GM18507 (cell line): ENCODE measurements at places on chromosomes 1 and 21.

DNA sequence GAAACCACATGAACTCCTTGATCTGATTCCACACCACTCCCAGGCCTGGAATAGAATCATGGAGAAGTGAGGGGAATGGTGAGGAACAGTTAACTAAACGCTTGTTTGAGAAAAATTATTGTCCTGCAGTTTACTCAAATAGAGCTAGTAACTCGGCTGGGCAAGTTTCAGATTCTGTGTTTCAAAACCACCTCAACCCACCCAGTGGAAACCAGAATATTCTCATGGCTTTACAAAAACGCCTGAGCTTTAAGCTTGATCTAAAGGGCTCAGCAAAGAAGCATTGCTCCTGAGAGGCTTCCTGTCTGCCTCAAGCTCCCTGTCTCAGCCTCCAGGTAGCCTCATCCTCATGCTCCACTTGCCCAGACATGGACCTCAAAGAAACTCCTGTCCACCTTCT, 16.6 kb downstream of the TCHHL1 start:
- DNase-seq: no peak

DNA sequence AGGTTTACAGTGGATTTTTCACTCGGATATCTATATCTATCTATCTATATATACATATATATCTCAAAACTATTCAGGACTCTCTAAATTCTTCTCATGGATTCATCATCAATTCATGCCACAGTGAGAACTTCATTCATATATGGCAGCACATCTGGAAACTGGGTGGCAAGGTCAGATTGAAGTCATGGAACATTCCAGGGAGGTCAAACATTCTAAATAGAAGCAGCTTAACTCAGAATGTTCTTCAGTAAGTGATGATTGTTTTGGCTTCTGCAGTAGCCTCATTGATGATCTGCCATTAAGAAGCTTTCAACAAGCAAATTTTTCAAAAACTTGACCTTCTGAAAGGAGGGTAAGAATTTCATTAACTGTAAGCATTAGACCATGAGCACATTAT, 46.9 kb upstream of the ADAMTS1 start:
- DNase-seq: no peak

GRCh38 chr21:35540950-35541638, 492.0 kb upstream of the RUNX1 start:
- DNase-seq: no peak

- DNase-seq: no peak
Measured at GRCh38 chr1:247295274-247295684, 36.4 kb downstream of the ZNF496 start.

DNA sequence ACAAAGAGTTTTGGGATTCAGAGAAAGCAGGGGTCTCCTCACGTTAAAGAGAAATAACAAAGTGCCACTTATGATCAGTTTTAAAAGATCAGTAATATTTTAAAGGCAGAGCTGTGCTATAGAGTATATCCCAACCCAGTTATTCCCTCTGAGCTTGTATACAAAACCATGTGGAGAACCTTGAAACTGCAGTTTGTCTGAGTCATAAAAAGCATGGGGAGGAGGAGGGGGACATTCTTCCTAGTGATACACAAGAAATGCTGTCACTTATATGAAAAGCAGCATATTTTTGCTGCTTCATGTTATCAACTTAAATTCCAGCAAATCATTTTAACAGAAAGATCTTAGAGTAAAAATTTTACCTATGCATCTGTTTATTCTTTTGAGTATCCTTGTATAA, 244.5 kb downstream of the GPR52 start:
- no peak for DNase-seq

DNA sequence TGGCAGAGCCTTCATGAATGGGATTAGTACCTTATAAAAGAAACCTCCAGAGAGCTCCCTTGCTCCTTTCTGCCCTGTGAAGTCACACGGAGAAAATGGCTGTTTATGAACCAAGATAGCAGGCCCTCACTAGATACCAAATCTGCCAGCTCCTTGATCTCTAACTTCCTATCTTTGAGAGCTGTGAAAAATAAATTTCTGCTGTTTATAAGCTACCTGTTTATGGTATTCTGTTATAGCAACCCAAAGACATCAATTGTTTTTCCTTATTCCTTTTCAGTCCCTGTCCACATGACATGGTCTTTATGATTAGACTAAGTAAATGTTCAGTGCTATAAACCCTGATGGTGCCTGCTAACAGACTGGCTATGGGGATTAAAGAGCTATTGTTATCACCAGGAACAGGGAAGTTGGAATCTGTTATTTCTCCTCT, 9.7 kb upstream of the STIL start:
- DNase-seq: no peak

GRCh38 chr21:36541721-36542139, 61.8 kb upstream of the CLDN14 start:
- no peak for DNase-seq

DNA sequence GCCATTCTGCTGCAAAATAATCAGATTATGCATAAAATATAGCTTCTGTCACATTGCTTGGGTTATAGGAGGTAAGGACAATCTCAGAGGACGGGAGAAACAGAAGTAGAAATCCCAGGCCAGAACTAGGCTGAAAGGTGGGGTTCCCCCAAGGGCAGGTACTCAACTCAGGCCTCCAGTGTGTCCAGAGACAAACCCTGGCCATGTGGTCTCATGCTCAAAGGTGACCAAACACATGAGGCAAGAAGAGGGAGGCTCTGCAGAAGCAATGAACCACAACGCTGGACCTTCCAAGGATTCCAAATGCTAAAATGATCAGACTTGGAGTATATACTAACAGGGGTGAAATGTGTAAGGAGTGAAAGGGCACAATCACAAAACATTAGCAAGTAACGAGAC, 103.8 kb downstream of the DMRTB1 start:
- no peak for DNase-seq

DNA sequence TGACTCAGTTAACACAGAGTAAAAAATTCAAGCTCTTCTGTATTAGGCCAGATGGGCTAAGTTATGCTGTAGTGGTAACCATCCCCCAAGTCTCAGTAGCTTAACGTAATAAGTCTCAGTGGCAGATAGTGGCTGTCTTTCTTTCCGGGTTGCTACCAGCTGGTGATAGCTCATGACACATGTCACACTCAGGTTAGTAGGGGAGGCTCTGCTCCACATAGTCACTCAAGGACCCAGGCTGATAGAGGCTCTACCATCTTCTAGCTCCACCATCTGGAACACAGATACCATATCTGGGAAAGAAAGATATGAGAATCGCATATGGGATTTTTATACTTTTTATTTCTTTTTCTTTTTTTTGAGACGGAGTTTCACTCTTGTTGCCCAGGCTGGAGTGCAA, 16.2 kb upstream of the MEF2D start:
- no peak for DNase-seq

DNA sequence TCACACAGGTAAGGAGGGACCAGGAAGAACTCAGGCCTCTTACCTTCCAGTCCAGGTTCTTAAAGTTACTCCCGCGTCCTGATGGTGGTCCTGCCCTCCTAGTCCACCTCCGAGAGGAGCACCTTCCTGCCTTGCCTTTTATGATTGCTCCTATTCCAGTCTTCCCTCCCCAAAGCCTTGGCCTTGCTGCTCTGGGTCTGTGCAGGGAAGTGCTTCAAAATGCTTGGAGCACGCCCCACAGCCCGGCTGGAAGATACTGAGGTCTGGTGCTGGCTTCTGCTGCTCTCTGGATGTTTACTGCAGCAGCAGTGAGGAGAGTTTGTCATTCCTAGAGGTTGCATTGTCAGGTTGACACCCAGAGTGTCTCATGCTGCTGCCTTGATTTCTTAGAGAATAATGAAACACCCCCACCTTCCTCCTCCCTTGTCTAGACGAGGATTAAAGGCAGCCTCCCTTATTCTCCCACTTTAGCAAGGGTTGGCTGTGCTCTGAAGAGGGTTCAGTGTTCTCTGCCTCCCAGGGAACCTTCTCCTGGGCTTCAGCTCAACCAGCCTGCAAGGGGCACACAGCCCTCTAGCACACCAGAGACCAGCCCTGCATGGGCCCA, 142.2 kb upstream of the CACNA1E start:
- no peak for DNase-seq

- DNase-seq: no peak
Measured at GRCh38 chr1:94855307-94855700, 35.1 kb downstream of the SLC44A3 start.

GRCh38 chr1:68976916-68977610, 480.2 kb upstream of the DEPDC1 start:
- no peak for DNase-seq
